Placental pericyte (primary cell): ENCODE measurements at places on chromosomes 16 and 17. TPM values are rescaled to one million over a fixed set of nuclear protein-coding genes. Genes with fewer than 3 reads are reported as not detected.

The NUDT21 gene
- 67.6 and 93.2 TPM in 2 replicates for total RNA-seq

The FA2H gene
- not detected in 2 replicates for total RNA-seq

The RAB34 gene
- total RNA-seq: 200 and 222 TPM in 2 replicates

The PIPOX gene
- total RNA-seq: 1.3 and 2.6 TPM in 2 replicates

The DNAAF1 gene
- not detected in 2 replicates for total RNA-seq

The TBKBP1 gene
- 9.3 and 12.9 TPM in 2 replicates for total RNA-seq

The RPTOR gene
- total RNA-seq: 50.3 and 56.1 TPM in 2 replicates
